NCI-H460 (cell line): ENCODE measurements at places on chromosomes 1 and 21.

DNA sequence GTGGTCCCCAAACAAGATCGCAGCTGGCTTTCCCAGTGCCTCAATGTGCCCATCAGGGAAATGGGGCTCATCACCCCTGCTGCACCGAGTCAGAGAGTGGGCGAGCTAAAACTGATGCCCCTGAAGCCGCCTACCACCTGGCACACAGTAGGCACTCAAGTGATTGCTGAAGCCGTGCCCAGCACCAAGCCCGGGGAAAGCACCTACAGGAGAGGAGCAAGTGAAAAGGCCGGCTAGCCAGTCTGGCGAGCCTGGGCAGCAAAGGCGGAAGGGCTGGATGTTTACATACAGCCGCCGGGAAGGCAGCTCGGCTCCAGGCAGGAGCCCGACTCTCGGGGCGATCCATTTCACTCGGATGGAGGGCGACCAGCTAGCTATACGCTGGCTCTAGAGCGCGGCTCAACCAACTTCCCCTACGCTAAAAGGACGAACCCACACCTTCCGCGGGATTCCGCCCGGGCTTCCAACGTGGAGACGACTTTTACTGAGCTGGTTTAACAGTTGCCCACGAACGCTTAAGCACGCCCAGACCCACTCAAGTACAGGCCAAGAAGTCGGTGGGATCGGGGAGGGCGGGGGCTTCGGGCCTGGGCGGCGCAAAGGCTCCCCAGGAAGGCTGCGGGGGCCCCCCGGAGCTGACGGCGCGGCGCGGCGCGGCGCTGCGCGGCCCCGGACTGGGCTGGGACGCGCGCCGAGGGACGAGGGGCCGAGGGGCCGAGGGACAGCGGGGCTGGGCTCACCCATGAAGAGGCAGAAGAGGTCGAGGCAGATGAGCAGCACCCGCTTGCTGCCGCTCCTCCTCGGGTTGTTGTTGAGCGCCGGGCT, 1.0 kb downstream of the PLPP3 start:
- peak; percentile 15 for DNase-seq

- DNase-seq: no peak
These were observed 84.4 kb downstream of the RNF220 start for GRCh38 chr1:44489481-44489880.

- DNase-seq: no peak
These were observed 50.5 kb upstream of the LAX1 start for GRCh38 chr1:203714446-203714845.

DNA sequence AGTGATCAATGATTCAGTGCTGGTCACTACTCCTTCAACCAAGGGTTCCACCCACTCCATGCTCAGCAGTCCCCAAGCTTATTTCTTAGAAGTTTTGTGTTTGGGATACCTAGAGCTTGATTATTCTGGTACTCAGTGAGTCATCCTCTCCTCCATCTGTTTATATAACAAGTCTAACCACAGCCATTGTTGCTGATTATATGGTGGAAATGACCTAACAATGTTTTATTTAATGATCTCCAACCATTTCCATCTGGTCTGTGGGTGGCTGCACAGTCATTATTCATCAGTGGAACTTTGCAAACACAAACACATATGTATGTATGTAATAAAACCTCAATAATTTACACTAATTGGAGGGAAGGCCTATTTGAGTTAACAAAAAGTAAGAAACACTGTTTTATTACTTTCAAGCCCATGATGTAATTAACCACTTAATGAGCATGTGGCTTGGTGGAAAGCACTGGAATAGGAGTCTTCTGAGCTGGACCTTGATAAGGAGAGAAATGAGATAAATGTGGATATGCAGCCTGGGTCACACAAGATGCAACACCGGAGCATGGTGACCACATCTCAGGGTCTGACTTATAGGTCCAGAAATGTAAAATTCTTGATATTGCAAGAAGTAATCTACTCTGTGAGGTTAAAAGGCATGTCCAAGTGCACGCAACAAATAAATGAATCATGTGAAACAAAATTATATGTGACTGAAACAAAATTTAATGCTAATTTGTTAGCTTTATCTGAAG, 99.0 kb upstream of the WLS start:
- DNase-seq: no peak

GRCh38 chr21:31343680-31344480, at the start of gene TIAM1:
Gene TIAM1 (minus strand): TSS chr21:31344261. CDS start chr21:31266972, 77,289 bp downstream.
- peak; percentile 37 for DNase-seq

GRCh38 chr1:193827516-193827915, 641.1 kb upstream of the B3GALT2 start:
- no peak for DNase-seq

DNA sequence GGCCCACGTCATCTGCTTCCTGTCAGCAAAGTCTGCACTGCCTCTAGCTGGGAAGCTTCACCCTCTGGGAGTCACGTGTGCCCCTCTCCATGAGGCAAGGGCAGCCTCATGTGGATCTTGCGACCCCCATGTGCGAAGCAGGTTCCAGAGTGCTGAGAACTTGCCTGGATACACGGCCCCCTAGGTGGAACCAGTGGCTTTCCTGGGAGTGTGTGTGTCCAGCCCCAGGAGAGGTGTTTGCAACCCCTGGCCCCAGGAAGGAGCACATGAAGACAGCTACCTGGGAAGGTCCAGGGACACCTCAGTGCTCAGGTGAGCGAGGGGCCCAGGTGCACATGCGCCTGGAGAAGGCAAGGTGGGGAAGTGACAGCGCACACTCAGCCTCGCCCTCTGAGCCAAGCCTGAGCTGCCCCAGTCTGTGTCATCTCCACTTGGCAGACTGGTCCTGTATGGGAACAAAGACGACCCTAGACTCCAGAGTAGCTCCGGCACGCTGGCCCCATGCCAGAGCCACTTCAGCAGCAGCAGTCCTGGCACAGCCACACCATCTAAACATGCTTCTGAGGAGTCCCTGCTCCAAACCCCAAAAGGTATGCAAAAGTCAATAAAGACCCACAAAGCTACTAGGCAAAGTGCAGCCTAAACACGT, 8.9 kb downstream of the LSS start:
- no peak for DNase-seq

DNA sequence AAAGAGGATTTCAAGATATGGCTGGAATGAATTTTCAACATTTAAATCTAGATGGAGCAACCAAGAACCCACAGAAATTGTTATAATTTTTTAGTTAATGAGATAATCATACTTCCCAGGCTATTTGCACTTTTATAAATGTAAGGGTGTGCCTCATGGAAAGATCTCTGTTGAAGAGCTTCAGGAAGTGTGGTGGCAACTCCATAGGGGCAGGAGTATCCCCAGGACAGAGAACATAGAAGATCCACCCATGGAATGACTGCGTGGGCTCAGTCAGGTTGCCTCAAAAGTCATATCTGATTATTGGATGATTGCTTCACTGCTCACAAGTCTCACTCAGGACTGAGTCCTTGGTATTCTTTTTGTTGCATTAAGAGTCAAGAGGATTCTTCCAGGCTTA, 167.4 kb upstream of the KIAA0040 start:
- DNase-seq: no peak

GRCh38 chr1:82346141-82346540, 545.4 kb downstream of the ADGRL2 start:
- no peak for DNase-seq

DNA sequence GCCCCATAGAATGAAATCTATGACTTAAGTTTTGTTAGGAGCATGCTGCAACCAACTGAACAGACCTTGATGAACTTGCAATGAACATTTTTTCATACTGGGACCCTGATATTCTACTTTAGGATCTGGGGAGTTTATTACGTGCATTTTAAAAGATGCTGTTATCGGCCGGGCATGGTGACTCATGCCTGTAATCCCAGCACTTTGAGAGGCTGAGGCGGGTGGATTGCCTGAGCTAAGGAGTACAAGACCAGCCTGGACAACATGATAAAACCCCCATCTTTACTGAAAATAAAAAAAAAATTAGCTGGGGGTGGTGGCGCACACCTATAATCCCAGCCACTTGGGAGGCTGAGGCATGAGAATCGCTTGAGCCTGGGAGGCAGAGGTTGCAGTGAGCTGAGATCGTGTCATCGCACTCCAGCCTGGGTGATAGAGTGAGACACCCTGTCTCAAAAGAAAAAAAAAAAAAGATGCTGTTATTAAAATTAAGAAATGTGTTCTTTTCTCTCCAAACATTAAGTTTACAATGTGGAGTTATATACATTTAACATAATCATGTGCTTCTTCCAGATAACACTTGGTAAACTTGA, 7.1 kb downstream of the MPZL1 start:
- DNase-seq: no peak

- no peak for DNase-seq
These were observed 488 bp downstream of the DBT start for GRCh38 chr1:100249155-100249536.

GRCh38 chr21:38327984-38328383, 71.2 kb downstream of the KCNJ15 start:
- DNase-seq: no peak

GRCh38 chr1:115320377-115320776, 17.7 kb downstream of the NGF start:
- no peak for DNase-seq

- no peak for DNase-seq
These were observed 158.9 kb downstream of the ST6GALNAC5 start for GRCh38 chr1:77026135-77026534.

- no peak for DNase-seq
These were observed 124.4 kb upstream of the IRF2BP2 start for GRCh38 chr1:234734412-234734835.

DNA sequence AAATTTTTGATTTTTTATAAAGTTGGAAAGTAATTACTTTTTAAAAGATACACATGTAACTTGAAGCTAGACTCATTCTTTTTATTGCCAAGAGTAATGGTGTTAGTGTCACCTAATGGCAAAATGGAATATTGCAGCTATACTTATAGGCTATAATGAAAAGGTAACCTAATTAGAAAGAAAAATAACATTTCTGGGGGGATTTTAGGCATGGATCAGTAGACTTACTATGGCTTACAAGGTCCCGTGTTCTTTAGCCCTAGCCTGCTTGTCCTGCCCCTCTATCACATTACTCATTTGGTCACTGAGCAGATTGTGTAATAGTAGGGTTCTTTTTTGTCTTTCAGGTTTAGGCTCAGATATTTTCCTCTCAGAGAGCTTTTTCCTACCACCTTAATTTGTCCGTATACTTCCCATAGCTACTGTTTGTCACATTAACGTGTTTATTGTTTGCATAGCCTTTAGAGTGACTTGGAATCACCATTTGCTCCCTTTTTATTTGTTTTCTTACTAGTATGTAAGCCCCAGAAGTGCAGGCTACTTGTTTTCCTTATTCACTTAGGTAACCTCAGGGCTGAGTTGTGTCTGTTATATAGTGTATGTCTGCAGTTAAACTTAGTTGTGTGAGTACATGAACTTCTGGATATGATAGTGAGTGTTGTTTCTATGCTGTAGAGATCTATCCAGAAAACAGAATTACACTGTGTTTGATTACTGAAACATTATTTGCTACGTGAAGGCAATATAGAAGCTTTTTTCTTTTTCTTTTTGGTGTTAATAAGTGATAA, 58.7 kb downstream of the RABGAP1L start:
- DNase-seq: peak; percentile 51

GRCh38 chr1:43913051-43913501, 20.5 kb upstream of the ARTN start:
- no peak for DNase-seq

GRCh38 chr1:215635827-215636226, 68.7 kb downstream of the KCTD3 start:
- DNase-seq: no peak

DNA sequence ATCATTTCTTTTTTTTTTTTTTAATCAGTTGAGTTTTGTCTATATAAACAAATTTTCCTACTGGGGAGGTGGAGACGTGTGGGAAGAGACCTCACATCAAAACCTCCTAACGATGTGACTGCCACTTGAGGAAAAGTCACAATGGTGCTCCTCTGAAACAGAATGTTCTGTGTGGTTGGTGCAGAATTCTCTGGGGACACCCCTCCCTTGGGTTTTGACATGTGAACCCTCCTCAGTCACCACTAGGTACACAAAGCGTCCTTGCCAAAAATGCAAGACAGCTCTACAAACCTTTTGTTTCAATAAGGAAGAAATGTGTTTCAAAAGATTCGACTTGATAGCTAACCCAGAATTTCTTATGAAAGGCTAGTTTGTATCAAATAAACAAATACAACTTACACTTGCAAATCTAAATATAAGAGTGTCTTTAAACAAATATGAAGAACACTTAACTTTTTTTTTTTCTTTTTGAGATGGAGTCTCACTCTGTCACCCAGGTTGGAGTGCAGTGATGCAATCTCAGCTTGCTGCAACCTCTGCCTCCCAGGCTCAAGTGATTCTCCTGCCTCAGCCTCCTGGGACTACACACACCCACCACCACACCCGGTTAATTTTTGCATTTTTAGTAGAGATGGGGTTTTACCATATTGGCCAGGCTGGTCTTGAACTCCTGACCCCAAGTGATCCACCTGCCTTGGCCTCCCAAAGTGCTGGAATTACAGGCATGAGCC, 9.3 kb downstream of the SLC25A24 start:
- DNase-seq: no peak

- DNase-seq: no peak
These were observed 117.1 kb downstream of the NRIP1 start for GRCh38 chr21:14947613-14948160.

DNA sequence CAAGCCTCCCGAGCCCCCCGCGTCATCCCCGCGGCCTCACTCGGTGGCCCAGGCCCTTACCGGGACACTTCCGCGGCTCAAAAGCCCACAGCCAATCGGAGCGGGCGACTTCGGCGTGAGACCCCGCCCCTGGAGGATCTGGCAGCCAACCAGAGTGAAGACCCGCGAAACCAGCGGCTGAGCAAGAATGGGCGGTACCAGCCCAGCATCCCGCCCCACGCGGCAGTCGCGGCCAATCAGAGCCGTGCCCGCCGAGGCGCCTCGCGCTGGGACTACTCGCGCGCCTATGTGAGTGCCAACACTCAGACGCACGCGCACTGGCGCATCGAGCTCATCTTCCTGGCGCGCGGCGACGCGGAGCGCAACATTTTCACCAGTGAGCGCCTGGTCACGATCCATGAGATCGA, 22.5 kb downstream of the DISP3 start:
- no peak for DNase-seq

GRCh38 chr1:211741116-211741515, 65.7 kb upstream of the NEK2 start:
- DNase-seq: no peak

- DNase-seq: no peak
These were observed 448.2 kb upstream of the VAMP3 start for GRCh38 chr1:7322912-7323311.

- DNase-seq: no peak
These were observed 203.3 kb upstream of the JUN start for GRCh38 chr1:58986996-58987767.

- DNase-seq: no peak
These were observed 453.1 kb upstream of the ZP4 start for GRCh38 chr1:238343852-238344251.

DNA sequence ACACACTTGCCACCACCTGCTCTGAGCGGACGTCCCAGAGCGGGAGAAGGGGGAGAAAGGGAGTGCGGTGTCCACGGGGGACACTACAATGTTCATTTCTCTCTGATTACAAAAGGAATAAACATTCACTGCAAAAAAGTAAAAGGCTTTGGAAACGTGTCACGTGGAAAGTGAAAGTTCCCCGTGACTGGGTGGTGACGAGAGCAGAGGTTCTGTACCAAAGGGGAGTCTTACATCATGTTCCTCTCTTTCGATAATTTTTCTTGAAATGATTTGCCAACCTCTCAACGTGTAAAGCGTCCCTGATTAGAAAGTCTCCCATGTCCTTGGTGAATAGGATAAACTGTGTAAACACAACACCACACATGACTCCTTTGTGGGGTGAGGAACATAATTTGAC, 22.0 kb upstream of the PRDM15 start:
- DNase-seq: no peak

GRCh38 chr1:119582801-119583200, 65.3 kb downstream of the ZNF697 start:
- DNase-seq: peak; percentile 19

- DNase-seq: no peak
These were observed 75.0 kb upstream of the SELENON start for GRCh38 chr1:25724966-25725365.
